ENCODE measurements at places on chromosomes 1 and 21.

DNA sequence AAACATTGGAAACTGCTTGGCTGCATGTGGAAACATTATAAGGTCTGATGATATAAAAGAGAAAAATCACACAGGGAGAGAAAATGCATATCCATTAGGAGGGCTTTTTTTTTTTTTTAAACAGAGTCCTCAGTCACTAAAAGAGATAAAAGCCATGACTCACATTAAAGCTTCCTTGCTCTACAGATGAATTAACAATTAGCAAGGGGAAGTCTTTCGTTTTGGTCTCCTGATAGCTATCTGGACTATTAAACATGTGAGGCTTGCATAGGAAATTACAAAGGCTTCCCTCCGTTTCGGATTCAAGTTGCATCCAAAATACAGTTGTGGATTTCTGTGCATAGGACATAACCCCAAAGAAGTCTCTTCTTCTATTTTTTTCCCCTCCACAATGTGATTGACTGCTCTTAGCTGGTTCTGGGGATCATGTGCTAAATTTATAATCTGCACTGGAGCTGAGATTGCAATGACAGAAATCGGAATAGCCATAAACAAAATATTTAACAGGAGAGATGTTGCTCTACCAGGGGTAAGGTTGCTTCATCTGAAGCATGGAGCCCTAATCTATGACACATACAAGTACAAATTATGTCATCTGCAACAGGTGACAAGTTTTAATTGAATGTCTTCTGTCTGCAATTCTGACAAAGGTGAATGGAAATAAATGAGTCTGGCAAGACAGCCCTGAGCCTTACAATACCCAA is 146.8 kb downstream of the ESRRG start:
- DNase-seq, result no peak

DNA sequence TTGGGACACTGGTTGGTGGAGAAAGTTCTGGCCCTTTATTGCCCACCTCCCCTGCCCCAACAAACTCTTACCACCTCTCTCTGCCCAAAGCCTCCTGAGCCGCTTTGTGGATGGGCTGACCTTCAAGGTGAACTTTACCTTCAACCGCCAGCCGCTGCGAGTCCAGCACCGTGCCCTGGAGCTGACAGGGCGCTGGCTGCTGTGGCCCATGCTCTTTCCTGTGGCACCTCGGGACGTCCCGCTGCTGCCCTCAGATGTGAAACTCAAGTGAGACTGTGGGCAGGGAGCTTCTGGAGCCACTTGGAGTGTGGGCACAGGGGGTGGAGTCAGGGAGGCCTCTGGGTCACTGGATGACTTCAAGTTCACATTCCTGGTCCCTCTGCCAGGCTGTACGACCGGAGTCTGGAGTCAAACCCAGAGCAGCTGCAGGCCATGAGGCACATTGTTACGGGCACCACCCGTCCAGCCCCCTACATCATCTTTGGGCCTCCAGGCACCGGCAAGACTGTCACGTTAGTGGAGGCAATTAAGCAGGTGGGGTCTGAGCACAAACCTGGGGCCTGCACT is 12.5 kb downstream of the RHOC start:
- no peak for DNase-seq

DNA sequence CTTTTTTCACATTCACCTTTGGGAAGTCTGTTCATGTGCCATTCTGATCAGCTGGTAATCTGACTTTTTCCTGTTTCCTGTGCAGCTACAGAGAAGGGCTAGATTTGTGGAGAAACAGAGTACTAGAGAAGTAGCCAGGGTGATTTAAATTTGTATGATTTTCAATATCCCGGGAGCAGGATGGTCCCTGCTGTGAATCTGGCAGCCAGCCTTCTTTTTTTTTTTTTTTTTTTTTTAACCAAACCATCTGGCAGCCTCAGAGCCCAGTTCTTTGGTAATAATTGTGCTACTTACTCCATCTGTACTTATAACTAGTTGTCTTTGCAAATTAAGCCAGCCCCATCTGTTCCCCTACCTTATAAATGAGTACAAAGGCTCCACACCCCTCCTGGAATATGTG is 248.6 kb upstream of the DEPDC1 start:
- DNase-seq, result no peak

DNA sequence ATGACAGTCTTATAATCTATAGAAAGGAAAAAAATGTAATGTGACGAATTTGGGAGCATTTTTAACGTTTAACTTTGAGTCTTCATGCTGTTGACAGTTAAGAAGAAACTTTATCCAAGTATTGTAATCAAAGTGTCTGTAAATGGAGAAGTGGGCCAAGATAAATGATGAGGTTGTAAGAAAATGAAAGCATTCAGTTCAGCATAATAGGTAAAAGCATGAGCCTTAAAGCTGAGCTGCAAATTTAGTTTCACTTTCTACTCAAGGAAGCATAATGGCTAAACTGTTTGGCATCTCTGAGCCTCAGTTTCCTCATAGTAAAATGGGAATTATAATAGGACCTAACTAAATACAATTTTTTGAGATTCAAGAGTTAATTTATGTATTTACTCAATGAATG is 1554.8 kb downstream of the KCNT2 start:
- no peak for DNase-seq

DNA sequence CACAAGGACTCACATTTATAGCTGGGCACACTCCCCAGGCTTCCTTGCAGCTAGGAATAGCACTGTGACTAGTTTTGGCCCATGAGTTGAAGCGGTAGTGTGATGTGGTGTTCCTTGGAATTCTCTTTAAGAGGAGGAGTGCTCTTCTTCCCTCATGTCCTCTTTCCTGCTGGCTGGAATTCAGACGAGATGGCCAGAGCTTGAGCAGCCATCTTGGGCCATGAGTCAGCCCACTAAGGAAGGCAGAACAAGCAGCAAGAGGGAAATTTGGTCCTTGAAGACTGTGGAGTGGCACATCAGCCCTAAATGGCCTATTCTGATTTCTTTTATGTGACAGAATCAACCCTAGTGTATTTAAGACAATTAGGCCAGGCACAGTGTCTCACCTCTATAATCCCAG is 20.0 kb downstream of the HTR6 start:
- no peak for DNase-seq

Data from CD4-positive, alpha-beta T cell (primary cell).